ENCODE measurements at places on chromosomes 4 and X. TPM values are rescaled to one million over a fixed set of nuclear protein-coding genes. Genes with fewer than 3 reads are reported as not detected.

GRCh38 chr4:149008415-149009025 lies 566.3 kb upstream of the NR3C2 start:
- ATAC-seq: peak; percentile 46

DNA sequence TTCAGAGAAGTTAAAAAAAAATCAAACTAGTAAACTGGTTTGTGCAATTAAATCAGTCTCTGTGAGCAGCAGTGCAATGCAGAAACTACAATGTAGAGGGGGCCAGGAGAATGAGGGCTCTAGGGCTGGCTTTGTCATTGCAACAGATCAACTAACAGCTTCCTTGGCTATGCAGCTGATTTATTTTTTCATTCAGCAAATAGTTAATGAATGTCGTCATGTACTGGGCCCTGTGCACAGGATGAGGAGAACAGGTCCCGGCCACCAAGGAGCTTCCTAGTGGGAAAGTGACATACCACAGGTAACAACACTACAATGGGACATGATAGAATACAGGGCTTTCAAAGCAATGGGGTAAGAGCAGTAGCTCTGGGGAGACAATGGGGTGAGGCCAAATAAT lies 190.1 kb downstream of the NSUN7 start:
- ATAC-seq: no peak

DNA sequence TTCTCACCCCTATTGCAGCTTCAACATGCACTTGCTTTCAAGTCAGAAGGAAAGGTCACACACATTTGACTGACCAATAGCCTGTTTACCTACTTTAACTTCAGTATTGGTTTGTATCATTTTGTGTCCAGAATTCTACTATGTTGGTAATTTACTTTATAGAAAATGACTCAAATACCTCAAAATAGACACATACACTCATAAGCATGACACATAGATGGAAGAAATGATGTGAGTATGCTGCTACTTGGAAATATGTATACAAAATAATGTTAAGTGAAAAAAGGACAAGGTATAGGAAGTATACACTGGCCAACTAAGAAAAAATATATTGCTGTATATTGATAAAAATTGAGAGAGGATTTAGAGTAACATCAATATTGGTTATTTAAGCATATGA lies 98.8 kb upstream of the CASK start:
- ATAC-seq: no peak

GRCh38 chr4:14965071-14965470 lies 37.2 kb upstream of the CPEB2 start:
- no peak for ATAC-seq

TASL gene
- total RNA-seq: not detected

DNA sequence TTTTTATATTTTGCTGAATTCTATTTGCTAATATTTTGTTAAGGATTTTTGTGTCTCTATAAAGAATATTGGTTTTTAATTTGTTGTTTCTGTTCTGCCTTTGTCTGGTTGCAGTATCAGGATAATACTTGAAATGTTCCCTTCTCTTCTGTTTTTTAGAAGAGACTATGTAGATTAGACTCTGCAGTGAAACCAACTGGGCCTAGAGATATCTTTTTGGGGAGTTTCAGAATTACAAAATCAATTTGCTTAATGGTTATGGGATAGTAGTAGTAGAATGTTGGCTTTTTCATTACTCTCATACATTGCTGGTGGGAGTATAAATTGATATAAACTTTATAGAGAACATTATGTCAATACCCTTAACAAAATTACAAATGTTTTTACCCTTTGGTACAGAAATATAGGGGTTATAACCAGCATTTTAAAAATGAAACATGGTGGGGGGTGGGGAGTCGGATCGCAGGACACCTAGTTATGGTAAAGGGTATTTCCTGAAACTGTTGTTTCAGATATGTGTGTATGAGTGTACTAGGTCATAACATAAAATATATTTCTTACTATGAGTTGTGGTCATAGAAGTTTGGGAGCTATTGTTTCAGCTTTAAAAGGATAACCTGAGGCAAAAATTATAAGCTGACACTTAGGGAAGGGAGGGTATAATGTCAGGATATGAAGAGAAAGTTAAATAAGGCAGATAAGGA lies 29.0 kb downstream of the CLOCK start:
- no peak for ATAC-seq

DNA sequence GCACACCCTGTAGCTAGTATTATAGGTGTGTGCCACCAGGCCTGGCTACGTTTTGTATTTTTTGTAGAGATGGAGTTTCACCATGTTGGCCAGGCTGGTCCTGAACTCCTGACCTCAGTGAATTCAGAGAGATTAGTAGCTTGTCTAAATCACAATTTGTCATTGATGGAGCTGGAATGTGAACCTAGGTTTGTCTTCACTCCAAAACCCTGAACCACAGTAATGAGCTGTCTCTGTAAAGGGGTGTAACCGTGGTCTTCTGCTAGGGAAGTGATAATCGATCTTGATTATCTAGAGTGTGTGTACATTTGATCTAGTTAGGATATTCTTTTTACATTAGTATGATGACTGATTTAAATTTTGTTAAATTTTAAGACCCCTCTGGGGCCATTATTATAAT lies 8.3 kb downstream of the ARHGAP10 start:
- ATAC-seq: no peak
